ENCODE measurements at places on chromosomes 3 and 15.

DNA sequence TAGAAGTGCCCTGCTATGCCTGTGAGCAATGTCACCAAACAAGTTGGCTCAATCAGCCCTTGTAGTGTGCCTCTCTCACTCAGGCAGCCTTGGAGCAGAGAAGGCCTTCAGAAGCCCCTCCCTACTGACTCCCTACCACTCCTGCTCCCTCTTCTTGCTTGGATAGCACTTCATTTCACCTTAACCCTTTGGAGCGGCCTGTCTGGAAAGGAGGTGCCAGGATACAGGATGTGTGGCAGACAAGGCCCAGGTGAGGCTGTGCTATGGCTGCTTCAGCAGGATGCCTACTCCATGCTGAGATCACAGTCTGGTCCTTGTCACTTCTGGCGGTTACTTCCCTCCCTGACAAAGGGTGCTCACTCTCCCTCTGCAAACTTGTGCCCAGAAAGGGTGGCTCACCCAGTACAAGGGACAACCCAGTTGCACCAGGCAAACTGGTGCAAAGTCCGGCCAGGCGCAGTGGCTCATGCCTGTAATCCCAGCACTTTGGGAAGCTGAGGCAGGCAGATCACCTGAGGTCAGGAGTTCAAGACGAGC is 1.1 kb downstream of the MON1A start:
- DNase-seq: no peak

- DNase-seq: no peak
Measured at GRCh38 chr15:98841419-98841970, 166.1 kb downstream of the PGPEP1L start.

DNA sequence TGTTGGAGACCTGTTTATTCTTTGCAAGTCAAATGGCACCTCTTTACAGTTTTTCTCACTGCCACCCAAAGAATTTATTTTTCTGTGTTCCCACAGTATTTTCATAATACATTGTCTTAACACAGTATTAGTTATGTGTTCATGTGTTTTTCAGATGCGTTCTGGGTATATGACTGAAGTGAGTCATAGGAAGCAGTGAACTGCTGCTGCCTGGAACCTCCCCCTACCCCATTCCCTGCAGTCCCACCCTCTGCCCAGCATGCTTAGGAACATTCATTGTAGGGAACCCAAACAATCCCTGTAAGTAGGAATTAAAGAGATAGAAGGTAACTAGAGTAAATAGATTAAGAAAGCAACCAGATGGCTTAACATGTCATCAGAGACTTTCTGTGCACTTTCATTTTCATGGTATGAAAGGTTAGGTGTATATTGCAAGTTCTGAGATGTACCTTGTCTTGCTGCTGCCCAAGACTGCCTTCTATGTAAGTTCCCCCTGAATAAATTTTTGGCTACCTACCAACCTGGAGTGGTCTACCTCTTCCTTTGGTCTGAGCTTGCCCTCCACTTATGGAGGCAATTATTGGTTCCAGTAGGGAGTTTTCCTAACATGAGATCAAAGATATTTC is 21.9 kb upstream of the SQOR start:
- DNase-seq: no peak

DNA sequence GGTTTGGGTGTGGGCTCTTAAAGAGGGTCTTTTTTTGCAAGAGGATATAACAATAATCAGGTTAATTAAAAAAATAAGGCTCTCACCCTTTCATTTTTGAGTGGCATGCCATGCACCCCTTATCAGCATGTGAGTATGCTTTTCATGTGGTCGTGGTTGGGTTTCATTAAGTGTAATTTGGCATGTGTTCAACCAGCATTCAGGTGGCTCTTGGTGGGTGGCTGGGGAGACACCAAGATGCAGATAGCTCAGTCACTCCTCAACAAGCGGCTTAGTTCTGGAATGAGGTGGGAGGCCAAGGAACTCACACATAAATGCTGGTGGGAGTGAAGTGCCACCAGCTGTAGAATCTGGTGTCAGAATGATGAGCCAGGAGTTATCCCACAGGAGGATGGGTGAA is 66.8 kb downstream of the FLNB start:
- no peak for DNase-seq

- no peak for DNase-seq
Measured at GRCh38 chr3:9881441-9881840, 1.4 kb upstream of the CIDEC start.

GRCh38 chr15:90851114-90851513 is 17.3 kb upstream of the FURIN start:
- no peak for DNase-seq

DNA sequence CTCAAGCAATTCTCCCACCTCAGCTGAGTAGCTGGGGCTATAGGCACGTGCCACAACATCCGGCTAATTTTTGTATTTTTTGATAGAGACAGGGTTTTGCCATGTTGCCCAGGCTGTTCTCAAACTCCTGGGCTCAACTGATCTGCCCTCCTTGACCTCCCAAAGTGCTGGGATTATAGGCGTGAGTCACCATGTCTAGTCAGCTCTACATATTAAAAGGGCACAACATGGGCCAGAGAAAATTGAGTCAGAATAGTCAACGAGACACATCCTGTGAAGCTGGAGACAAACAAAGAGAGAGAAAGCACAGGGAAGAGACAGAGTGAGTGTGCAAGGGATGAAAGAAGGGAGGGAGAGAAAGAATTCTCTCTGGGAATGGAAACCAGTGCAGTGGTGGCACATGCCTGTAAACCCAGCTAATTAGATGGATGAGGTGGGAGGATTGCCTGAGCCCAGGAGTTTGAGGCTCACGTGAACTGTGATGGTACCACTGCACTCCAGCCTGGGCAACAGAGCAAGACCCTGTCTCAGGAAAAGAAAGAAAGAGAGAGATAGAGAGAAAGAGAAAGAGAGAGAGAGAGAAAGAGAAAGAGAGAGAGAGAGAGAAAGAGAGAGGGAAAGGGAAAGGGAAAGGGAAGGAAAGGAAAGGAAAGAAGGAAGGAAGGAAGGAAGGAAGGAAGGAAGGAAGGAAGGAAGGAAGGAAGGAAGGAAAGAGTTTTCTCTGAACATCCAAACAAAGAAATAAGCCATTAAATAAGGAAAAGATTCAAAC is 107.2 kb upstream of the SLC25A36 start:
- DNase-seq: no peak

All from BJ (cell line).